Suppressor macrophage treated with lipopolysaccharide for 1 hour (primary cell): ENCODE measurements at places on chromosomes 4 and X.

DNA sequence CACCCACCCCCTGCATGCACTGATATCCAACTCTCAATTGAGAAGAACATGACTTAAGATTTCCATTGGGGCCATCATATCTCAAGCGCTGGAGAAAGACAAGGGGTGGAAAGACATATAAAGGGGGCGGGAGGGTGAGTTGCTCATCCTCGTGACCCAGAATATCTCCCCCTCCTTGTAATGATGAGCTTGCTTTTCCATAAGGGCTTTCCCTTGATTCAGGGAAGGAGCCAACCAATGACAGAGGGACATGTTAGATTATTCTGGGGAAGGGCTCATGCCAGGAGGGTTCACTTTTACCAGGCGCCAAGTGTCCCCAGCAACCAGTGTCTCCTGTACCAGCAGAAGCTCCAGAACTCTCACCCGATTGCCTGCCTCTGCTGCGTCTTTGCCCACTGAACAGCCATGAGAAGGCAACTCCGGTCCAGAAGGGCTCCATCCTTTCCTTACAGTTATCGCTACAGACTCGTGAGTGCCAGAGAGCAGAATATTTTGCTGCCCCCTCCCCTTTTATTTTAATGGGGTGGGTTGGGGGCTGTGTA is at the start of gene ATP1B4:
Gene ATP1B4, plus strand, starts transcription at position 326 of the 542 bp plus-strand sequence. Its CDS starts 80 bp downstream, at position 406.
- peak; percentile 2 for DNase-seq

DNA sequence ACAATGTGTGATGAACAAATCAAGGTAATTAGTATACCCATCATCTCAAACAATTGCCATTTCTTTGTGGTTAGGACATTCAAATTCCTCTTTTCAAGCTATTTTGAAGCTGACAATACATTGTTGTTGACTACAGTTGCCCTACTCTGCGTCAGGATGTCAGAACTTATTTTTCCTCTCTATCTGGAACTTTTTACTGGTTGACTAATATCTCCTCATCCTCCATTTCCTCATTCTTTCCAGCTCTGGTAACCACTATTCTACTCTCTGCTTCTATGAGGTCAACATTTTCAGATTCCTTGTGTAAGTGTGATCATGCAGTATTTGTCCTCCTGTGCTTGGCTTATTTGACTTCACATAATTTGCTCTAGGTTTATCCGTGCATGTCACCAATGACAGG is 240.5 kb upstream of the HS3ST1 start:
- no peak for DNase-seq

GRCh38 chr4:48167538-48168263 is 33.7 kb upstream of the TXK start:
- DNase-seq, result no peak

- DNase-seq, result no peak
Observed at GRCh38 chr4:2852481-2852921, 8.9 kb downstream of the ADD1 start.

GRCh38 chrX:69263251-69263820 is 98.1 kb upstream of the PJA1 start:
- DNase-seq, result no peak

DNA sequence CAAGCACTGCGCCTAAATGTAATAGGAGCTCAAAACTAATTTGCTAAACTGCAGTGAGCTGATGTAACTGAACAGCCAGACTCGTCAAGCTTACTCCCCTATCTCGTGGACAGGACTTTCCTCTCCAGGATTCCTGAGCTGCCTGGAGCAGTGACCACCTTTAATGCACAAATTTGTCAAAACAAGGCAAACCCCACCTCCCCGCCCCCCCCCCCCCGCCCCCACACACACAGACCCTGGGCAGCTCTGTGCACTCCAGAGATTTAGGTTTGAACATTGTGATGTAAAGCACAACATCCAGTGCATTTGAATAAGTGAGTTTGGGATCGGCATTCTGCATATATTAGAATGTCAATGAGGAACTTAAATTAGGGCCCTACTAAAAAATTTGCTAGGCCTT is 77.7 kb upstream of the DHX15 start:
- DNase-seq, result no peak

- no peak for DNase-seq
Observed at GRCh38 chrX:122582280-122582974, 601.7 kb upstream of the GRIA3 start.

DNA sequence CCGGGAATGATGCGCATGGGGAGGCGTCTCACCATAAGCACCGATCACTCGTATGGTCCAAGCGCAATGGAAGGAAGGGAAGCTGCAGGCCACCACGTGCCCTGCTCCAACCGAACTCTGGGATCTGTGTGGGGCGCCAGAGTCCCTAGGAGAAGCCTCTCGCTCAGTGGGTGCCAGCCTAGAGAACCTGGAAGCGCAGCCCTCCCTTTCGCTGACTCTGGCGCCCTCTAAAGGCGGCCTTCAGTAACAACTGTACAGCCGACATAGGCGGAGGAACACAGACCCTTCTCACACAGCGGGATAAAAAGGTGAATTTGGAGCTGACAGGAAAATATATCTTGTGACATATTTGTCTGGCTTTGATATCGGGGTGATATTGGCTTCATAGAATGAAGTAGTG is 76.0 kb downstream of the INTS6L start:
- DNase-seq, result peak; percentile 25

GRCh38 chr4:72663828-72664227 is 94.8 kb upstream of the ADAMTS3 start:
- DNase-seq, result no peak

DNA sequence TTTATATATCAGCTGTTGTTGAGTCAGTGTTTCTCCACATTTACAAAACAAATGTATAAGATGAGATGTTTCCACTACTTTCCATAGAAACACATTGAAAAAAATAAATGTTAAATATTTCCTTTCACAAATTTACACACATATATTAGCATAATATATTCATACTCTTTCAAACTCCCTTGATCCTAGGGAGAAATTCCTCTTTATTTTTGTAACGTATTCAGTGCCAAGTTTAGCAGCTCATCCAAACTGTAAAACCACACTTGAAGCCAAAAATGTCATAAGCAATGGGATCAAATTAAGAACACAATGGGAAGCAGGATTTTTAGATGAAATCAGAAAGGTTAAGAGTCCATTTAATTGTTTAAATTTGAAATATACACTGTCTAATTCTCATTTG is 381.1 kb upstream of the MAD2L1 start:
- DNase-seq, result no peak

- no peak for DNase-seq
Observed at GRCh38 chr4:101956068-101956825, 165.7 kb downstream of the BANK1 start.

- DNase-seq, result no peak
Observed at GRCh38 chrX:80799584-80799983, 10.1 kb downstream of the BRWD3 start.

DNA sequence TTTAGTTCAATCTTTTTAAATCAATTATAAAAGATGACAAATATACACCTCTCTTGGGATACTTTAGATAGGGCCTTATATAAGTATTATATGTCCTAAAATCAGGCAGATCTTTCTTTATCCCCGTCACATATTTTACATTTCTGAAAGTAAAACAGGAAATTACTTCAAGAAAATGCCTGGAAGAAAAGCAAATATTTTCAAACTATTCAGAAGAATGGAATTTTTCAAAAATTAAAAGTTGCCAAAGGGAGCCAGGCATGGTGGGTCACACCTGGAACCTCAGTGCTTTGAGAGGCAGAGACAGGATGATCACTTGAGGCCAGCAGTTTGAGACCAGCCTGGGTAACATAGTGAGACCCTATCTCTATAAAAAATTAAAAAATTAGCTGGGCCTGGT is 34.4 kb downstream of the MGARP start:
- no peak for DNase-seq

DNA sequence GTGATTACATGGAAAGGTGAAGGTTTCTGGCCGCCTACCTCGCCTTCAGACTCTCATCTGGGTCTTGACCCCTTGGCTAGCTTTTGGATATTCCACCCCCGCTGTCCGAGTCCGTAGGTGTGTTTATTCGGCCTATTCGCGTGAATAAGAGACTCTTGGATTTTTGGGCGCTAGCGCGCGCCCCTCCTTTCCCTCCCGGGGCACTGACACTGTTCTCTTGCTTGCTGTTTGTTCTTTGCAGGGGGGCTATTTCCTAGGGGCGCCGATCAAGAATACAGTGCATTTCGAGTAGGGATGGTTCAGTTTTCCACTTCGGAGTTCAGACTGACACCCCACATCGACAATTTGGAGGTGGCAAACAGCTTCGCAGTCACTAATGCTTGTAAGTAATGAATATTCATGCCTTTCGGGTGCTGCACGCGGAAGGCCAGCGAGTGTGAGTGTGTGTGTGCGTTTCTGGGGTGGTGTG is 932 bp downstream of the GRIA2 start:
- no peak for DNase-seq

- peak; percentile 32 for DNase-seq
Observed at GRCh38 chrX:115449742-115450141, 111.2 kb upstream of the PLS3 start.

- DNase-seq, result no peak
Observed at GRCh38 chr4:159516556-159517140, 413.8 kb downstream of the RAPGEF2 start.

GRCh38 chrX:119155416-119156035 is 27.9 kb upstream of the KIAA1210 start:
- DNase-seq, result peak; percentile 53

- no peak for DNase-seq
Observed at GRCh38 chr4:3267576-3268394, 18.8 kb downstream of the MSANTD1 start.

- no peak for DNase-seq
Observed at GRCh38 chr4:170058826-170059225, 30.9 kb downstream of the AADAT start.

DNA sequence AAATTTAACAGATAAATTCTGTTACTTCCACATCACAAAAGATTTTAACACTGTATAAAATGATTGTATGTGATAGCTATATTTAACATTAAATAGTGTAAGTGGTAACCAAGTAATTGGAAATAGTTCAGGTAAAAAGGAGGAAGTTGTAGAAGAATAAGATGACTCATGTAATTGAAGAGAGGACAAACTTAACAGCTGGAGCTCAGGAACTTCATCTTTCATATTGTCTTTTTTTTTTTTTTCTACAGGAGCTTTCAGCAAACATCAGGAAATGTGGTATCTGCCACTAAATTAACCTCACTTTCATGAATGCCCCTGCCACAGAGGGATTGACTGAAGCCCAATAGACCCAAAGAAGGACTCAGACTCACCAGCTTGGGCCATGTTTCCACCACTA is 188.4 kb upstream of the VEGFC start:
- peak; percentile 9 for DNase-seq

DNA sequence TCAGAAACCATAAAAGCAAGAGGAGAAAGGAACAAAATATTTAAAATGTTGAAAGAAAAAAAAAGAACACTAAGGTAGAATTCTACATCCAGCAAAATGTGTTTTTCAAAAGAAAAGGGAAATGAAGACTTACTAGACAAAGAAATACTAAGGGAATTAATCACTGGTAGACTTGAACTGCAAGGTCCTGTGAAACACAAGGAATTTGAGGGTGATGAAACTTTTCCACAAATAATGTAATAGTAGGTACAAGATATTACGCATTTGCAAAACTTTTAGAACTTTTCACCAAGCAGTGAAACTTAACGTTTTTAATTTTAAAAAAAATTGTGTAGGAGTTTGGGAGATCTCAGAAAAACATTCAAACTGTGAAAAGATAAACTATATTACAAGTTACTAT is 180.3 kb upstream of the MAGEB16 start:
- no peak for DNase-seq

GRCh38 chrX:106286053-106286650 is 118.0 kb downstream of the PWWP3B start:
- no peak for DNase-seq

GRCh38 chr4:85149676-85150075 is 183.2 kb upstream of the WDFY3 start:
- DNase-seq, result no peak

- no peak for DNase-seq
Observed at GRCh38 chr4:637536-638280, 12.3 kb downstream of the PDE6B start.

DNA sequence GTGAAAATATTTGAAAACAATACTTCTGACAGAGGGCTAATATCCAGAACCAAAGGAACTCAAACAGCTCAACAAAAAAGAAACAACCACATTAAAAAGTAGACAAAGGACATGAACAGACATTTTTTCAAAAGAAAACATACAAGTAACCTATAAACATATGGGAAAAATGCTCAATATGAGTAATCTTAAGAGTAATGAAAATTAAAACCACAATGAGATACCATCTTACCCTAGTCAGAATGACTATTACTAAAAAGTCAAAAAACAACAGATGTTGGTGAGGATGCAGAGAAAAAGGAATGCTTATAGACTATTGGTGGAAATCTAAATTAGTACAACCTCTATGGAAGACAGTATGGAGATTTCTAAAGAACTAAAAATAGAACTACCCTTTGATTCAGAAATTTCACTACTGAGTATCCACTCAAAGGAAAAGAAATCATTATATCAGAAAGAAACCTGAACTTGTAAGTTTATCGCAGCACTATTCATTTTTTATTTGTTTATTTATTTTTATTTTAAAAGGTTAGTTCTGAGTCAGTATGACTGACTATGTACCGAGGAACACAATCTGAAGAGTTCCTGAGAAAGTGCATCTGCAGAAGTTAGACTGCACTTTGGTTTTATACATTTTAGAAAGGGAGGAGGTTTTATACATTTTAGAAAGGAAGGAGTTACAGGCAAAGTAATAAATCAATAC is 231.3 kb downstream of the INPP4B start:
- DNase-seq, result no peak

DNA sequence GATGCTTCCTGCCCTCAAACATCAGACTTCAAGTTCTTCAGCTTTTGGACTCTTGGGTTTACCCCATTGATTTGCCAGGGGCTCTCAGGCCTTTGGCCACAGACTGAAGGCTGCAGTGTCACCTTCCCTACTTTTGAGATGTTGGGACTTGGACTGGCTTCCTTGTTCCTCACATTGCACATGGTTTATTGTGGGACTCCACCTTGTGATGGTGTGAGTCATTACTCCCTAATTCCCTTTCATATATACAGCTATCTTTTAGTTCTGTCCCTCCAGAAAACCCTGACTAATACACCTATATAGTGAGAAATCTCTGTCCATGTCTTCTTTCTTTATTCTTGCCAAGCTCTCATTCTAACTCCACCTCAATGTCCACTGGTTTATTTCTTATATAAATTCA is 736.9 kb upstream of the HS3ST1 start:
- peak; percentile 59 for DNase-seq

DNA sequence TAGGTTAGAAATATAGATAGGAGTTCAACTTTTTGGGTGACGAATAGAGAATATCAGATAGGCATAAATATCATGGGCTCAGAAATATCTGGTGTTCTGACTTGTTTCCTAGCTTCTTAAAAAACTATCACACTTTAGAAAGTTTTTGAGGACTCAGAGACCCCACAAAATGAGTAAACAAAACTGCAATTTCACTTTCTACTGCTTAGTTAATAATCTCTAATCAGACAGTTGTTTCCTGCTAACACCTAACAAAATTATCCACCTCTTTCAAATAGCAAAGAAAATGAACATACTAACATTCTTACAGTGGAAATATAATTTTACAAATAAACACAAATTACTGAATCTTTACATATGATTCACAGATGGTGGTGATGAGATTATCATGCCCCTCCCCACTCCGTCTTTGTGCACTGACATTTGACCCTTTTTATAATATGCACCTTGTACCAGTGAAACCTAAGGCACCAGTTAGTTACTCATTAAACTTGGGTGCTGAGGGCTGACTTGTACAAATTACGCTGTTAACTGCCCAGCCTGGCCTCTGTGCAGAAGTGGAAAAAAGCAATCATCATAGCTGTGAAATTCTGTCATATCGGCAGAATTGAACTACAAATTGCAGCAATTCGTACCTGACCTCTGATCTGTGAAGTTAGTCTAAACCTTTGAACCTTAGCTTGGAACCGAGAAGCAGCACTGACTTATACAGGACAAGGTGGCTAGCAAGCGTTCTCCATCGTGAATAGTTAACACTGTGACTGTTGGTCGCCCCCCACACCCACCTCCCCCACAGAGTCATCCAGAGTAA is 138.7 kb downstream of the CHRNA9 start:
- DNase-seq, result no peak
